ENCODE measurements at places on chromosomes 5 and 9.

DNA sequence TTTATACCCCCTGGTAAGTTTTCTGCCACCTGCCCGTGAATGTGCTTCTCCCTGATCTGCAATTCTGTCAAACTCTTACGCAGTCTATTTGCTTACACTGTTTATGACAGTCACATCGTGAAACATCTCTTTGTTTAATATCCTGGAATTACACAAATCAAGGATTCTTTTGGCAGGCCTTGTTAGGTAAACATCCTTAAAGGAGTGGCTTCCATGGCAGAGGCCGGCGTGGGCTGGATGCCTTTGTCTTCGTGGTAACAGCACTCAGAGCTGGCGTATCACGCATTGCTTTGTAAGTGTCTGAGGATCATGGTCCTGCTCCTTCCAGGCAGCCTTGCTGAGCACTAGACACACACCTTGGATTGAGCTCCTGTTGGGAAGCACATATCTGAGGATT is 145.7 kb downstream of the IRX1 start:
- DNase-seq: no peak

DNA sequence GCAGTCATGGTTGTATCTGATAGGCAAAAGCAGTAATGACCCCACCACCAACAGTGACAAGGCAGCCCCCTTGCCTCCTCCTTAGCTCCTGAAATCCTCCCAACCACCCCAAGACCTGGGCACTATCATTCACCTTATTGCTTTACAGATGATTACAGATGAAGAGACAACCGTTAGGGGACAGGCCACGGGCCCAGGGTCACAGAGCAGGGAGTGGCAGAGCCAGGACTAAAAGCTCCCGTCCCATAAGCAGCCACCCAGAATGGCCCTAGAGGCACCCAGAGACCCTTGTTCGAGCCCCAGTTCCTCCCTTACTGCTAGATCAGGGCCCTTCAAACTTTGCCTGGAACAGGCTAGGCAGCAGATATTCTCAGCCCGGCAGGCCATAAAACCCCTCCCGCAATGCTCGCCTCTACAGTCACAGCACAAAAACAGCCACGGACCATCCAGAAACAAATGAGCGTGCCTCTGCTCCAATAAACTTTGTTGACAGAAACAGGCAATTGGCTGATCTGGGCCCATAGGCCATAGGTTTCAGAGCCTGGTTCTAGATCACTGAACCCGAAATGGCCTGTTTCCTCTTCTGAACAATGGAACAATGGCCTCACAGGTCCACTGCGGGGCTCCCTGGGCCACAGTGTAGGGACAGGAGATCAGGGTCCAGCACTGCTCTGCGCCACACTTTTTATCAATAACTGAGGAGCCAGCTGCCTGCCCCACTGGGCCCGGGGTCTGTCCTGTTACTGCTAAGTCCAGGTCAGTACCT is 67.0 kb downstream of the LRSAM1 start:
- DNase-seq: no peak

GRCh38 chr5:168642019-168642418 is 62.9 kb upstream of the PANK3 start:
- DNase-seq: no peak

DNA sequence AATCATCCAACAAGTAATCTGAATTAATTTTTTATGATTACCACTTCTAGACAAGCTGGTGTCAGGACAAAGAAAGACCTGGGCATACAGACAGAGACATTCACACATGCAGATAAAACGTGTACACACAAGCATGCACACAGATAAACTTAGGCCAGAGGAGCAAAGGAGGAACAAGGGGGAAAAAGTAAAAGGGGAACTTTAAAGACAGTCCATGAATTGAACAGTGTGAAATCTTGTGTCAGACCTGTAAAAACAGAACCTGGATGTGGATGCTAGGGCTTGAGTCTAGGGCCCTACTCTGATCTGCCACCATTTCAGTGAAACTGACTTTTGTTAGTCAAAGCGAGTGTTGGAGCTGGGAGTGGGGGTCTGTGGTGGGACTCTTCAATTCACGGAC is 11.2 kb upstream of the ZSWIM6 start:
- no peak for DNase-seq

GRCh38 chr9:76655971-76656370 is 108.3 kb upstream of the PCA3 start:
- no peak for DNase-seq

GRCh38 chr5:59588922-59589321 is 304.6 kb downstream of the PDE4D start:
- no peak for DNase-seq

DNA sequence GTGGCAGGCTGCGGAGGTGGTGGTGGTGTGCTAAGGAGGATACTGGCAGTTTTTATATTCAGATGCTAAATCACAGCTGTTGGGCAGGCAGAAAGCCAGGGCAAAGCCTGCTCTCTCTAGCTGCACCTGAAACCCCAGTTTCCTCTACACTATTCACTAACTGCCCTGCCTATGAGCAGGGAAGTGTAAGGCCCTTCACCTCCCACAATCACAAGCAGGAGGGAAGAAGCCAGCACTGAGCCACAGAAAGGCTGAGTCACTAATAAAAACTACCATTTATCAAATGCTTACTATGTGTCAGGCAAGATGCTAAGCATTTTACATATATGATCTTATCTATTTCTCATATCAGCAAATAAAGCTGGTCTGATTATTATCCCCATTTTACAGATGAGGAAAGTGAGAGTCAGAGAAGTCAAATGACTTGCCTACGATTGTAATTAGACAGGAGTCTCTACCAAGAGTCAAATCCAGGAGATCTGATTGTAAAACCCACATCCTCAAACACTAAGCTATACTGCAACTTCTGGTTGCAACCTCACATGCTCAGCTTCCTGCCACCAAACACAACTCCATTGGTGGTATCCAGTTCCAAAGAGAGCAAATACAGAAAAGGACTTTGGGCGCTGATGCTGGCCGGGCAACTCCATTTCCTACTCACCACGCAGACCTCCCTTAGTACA is 17.7 kb upstream of the IL6ST start:
- peak; percentile 21 for DNase-seq

DNA sequence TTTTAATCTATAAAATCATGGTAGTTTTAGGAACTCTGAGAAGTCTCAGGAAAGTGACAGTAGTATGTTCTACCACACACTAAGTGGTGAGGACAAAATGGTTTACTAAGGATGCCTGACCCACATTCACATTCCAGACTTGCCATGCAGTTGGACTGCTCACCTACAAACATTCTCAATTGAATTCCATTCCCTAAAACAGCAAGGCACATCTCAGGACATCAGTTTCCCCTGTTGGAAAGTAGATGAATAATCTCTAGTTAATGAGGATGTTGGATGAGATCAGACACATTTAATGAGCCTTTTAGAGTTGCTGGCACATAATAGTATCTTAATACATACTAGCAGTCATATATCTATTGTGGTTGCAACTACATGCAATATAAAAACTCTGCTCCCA is 76.6 kb downstream of the ZNF618 start:
- no peak for DNase-seq

GRCh38 chr5:101024299-101024698 is 121.2 kb upstream of the ST8SIA4 start:
- DNase-seq: no peak

GRCh38 chr9:137279741-137280473 is 2.4 kb downstream of the TOR4A start:
- no peak for DNase-seq

DNA sequence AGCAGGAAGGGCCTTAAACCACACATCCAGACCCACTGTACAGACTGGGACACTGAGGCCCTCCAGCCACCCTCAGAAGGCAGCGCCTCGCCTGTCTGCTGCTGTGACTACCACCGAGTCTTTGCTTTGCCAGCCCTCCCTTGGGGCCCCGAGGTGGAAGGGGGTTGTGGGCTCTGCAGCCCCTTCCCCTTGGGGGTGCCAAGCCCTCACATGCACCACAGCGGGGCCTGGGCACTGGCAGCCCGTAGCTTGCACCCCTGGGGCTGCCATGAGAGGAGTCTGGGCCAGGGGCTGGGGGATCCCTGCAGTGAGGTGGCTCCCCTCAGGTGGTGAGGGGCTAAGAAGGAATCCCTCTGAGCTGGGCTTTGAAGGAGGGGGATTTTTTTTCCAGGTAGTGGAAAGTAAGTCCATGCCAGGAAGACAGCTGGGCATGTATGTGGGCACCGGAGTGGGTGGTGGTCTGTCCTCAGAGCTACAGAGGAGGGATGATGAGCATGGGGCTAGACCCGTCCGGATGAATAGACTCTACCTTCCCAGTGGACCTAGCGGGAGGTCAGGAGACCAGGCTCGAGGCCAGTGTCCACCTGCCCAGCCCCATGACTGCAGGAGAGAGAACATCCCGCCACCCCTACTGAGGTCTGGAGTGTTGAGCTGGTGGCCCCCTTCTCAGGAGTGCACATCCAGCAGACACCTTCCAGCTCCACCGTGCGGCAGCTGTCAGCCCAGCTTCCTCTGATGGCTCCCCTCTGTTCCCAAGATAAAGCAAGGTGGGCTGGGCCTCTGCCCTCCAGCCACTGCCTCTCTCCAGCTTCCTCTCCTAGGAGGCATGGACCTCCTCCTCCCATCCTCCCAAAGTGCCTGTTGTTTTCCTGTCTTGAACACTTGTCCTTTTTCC is 15.9 kb downstream of the FLT4 start:
- no peak for DNase-seq

GRCh38 chr9:15104826-15105420 is 194.7 kb upstream of the FREM1 start:
- peak; percentile 51 for DNase-seq

- no peak for DNase-seq
Observed at GRCh38 chr5:133957080-133957479, 11.3 kb downstream of the C5orf15 start.

- DNase-seq: no peak
Observed at GRCh38 chr5:118196229-118196628, 792.1 kb downstream of the DTWD2 start.

DNA sequence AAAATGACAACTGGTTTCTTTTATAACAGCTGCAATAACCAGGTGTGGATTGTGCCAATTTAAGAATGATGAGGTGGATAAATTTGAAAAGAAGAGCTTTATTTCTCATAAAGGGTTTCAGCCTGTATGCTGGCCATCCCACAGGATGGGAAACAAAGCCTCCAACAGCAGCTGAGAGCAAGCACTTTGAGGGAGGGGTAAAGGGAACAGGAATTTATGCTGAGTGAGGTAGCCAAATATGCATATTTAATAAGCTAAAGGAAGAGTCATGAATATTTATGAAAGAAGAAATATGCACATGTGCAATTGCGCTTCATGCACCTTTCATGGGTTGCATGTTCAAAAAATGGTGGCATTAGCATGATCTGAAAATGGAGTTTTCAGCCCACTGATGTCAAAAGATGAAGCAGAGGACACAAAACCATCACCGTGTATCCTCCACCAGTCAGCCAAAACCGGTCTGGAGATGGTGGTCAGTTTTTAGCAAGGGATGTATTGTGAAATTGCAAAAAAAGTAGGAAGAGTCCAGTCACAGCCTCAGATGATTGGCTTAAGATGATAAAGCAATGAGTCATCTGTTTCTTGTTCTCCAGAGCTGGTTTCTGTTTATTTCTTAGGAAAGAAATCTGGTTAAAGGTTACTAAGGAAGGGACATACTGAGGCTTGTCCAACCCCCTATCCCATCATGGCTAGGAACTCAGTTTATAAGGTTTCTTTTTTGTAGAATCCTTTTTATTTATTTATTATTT is 47.9 kb downstream of the DEPDC1B start:
- DNase-seq: no peak

DNA sequence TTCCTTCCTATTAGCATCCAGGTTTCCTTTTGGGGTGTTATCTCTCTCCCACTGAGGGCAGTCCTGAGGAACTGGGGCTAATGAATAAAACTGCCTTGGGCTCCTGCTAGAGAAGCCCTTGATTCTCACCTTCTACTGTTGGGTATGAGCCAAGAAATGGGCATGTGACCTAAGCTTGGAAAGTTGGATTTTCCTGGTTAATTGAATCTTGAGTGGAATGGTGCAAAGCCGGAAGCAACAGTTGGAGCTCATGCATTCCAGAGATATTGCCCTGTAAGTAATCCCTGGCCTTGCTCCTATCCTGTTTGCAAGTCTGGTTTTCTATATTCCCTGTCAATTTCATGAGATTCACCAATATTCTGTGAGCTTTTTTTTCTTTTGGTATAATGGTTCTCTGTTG is 158.5 kb upstream of the ELL2 start:
- no peak for DNase-seq

All from stimulated activated CD4-positive, alpha-beta T cell treated with anti-CD3 and anti-CD28 coated beads, Interleukin-4, amount 100 ng/mL, for 24 hours (primary cell).